Activated CD8-positive, alpha-beta memory T cell treated with anti-CD3 and anti-CD28 coated beads for 1 hour (primary cell): ENCODE measurements at places on chromosomes 5 and 9.

GRCh38 chr5:61667525-61668218 lies 335.6 kb downstream of the ZSWIM6 start:
- DNase-seq: no peak

GRCh38 chr5:54024466-54024865 lies 285.9 kb downstream of the ARL15 start:
- DNase-seq: no peak

DNA sequence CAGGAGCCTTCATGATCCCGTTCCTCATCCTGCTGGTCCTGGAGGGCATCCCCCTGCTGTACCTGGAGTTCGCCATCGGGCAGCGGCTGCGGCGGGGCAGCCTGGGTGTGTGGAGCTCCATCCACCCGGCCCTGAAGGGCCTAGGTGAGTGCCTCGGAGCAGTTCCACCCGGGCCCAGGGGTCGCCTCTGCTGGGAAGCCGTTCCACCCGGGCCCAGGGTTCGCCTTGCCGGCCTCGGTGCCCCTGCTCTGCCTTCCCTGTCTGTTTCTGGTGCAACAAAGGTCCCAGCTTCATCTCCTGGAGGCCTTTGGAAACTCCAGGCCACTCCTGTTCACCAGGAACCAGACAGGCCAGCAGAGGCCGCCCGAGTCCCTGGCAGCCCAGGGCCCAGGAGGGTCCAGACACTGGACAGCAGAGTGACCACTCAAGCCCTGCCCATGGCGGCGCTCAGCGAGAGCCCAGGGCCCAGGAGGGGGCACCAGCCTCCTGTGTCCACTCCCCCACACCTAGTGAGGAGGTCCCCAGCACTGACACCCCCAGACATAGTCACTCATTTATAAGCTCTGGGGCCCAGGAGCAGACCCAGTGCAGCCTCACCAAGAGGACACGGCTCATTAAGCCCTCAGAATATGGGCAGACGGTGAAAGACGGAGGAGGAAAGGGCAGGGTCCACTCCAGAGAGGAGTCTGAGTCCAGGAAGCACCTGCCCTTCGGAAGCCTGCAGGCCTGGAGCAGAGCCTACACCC lies 7.5 kb downstream of the SLC6A19 start:
- no peak for DNase-seq

GRCh38 chr9:137446851-137447471 lies 5.8 kb upstream of the ENTPD8 start:
- no peak for DNase-seq
